ENCODE measurements at places on chromosomes 6 and 20.

GRCh38 chr6:47066418-47066817, 24.3 kb upstream of the ADGRF1 start:
- no peak for DNase-seq

DNA sequence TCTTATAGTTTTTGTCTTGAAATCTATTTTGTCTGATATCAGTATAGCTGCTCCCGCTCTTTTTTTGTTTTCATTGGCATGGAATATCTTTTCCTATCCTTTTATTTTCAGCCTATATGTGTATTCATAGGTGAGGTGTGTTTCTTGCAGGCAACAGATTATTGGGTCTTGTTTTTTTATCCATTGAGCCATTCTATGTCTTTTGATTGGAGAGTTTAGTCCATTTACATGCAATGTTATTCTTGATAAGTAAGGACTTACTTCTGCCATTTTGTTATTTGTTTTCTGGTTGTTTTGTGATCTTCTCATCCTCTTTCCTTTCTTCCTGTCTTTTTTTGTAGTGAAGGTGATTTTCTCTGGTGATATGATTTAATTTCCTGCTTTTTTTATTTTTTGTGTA, 24.0 kb upstream of the GRM4 start:
- no peak for DNase-seq

GRCh38 chr20:41499064-41499463, 119.1 kb downstream of the CHD6 start:
- no peak for DNase-seq

GRCh38 chr6:158518191-158519127, 41.4 kb upstream of the TMEM181 start:
- peak; percentile 80 for DNase-seq

GRCh38 chr20:37668166-37668565, 25.7 kb upstream of the CTNNBL1 start:
- DNase-seq: no peak

- DNase-seq: no peak
These were observed 636.6 kb upstream of the MAN1A1 start for GRCh38 chr6:119985952-119986736.

DNA sequence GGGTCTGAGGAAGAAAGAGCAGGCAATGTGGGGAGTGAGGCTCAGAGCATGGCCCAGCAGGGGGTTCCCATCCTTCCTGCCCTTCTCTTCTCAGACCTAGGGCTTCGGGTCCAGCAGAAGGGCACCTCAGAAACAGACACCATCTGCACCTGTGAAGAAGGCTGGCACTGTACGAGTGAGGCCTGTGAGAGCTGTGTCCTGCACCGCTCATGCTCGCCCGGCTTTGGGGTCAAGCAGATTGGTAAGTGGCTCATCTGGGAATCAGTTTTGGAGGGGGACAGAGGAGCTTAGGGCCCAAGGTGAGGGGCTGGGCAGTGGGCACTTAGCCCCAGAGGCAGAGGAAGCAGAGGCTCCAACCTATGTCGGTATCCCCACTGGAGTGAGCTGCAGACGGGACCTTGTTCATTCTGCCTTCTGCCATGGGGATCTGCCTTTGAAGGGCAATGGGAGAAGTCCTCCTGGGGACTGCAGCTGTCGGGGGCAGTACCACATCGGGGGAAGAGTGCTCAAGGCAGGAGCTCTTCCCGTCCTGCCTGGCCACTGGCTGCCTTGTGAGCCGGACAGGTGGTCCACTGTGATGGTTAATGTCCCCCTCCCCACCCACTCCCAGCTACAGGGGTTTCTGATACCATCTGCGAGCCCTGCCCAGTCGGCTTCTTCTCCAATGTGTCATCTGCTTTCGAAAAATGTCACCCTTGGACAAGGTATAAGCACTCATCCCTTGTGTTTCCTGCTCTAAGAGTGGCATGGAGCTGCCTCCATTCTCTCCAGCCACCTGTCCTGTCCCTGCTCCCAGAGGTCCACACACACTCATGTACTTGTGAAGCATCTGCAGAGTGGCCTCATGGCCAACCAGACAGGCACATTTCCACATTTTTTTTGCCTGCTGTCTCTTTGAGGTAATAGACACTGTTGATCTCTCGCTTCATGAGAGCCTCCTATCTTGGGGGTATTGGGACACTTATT, 4.7 kb downstream of the CD40 start:
- DNase-seq: no peak

GRCh38 chr6:12911427-12911826, 194.9 kb downstream of the PHACTR1 start:
- DNase-seq: peak; percentile 21

GRCh38 chr6:55895972-55896730, 20.8 kb upstream of the BMP5 start:
- DNase-seq: no peak

- peak; percentile 27 for DNase-seq
These were observed 894.3 kb downstream of the TFAP2A start for GRCh38 chr6:9520417-9521151.

DNA sequence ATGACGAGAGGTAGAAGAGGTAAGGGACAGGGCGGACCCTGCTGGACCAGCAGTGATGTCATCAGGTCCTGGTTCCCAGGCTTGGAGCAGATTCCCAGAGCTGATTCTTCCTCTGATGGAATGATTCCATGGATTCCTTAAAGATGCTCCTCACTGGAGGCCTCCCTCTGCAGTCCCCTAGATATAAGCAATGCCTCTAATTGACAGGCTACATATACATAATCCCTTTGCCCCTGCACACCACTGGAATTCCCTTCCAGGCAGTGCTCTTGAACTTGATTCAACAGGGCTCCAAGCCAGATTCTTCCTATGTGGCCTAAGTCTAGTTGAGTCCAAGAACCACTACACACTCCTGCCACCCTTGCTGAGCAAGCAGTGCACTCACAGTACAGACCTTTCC, 52.3 kb upstream of the L3MBTL3 start:
- no peak for DNase-seq

DNA sequence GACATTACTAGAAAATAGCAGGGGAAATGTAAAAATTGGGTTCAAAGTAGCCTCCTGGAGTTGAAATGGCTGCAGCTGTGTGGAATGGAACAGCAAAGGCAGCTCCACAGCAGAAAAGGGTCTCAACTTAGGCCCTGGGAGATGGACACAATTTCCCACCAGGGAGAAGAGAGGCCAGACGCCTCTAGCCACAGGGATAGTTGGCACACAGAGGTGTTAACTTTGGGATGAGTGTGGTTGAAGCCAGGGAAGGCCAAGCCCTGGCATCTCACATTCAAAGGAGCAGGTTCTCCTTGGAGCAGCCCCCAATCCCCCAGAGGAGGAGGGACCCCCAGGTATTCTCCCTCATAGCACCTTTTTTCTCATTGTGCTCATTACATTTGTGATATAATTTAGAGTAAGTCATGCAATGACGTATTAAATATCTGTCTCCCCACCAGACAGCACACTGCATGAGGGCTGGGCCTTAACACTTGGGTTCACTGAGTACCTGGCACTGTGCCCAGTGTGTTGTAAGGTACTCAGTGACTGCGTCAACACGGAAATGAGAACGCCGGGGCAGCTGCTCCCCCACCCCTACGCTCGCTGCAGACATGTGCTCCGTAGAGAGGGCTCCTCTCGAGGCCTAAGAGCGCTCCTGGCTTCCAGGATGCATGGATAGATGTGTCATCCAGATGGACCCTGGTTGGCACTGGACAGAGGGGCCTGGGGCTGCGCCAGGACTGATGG, 76.0 kb upstream of the CD93 start:
- DNase-seq: no peak

Data from activated CD4-positive, alpha-beta T cell treated with anti-CD3 and anti-CD28 coated beads, Interleukin-2, Interleukin-6, amounts not matched to agents 100 ng/mL and 50 ng/mL, durations not matched to agents 16 hours and 8 hours (primary cell).